ENCODE measurements at places on chromosomes 16 and 17. TPM values are rescaled to one million over a fixed set of nuclear protein-coding genes. Genes with fewer than 3 reads are reported as not detected.

The TPSB2 gene
- total RNA-seq = 12.6 TPM

The MAPT gene
- total RNA-seq = 0.58 TPM

The GPT2 gene
- total RNA-seq = 0.64 TPM

The LPO gene
- not detected for total RNA-seq

The LDHD gene
- total RNA-seq = not detected

The MEIOC gene
- total RNA-seq = not detected

The RNF222 gene
- 1.1 TPM for total RNA-seq

The VMO1 gene
- total RNA-seq = 1.3 TPM

The NPIPB6 gene
- total RNA-seq = not detected

The HSD17B1 gene
- total RNA-seq = 1.6 TPM

The DOC2A gene
- total RNA-seq = not detected

The IL17C gene
- 3.0 TPM for total RNA-seq

The KCNJ18 gene
- total RNA-seq = not detected

The TEX19 gene
- not detected for total RNA-seq

The KCNJ12 gene
- total RNA-seq = 0.14 TPM

The SEPTIN12 gene
- 0.59 TPM for total RNA-seq

The TP53TG3C gene
- total RNA-seq = not detected

The SHISA6 gene
- not detected for total RNA-seq

The TMEM204 gene
- total RNA-seq = 7.8 TPM

The KIF18B gene
- total RNA-seq = 1.1 TPM

The FBXL20 gene
- total RNA-seq = 32.4 TPM

The TBC1D3C gene
- total RNA-seq = not detected

The TMEM114 gene
- total RNA-seq = not detected

The ECI1 gene
- total RNA-seq = 19.0 TPM

The ELMO3 gene
- total RNA-seq = 3.3 TPM
